Stimulated activated CD4-positive, alpha-beta T cell treated with anti-CD3 and anti-CD28 coated beads, Interleukin-12 subunit alpha, Interleukin-12 subunit beta, amount 100 ng/mL, for 4 hours (primary cell): ENCODE measurements at places on chromosomes 7 and 10.

DNA sequence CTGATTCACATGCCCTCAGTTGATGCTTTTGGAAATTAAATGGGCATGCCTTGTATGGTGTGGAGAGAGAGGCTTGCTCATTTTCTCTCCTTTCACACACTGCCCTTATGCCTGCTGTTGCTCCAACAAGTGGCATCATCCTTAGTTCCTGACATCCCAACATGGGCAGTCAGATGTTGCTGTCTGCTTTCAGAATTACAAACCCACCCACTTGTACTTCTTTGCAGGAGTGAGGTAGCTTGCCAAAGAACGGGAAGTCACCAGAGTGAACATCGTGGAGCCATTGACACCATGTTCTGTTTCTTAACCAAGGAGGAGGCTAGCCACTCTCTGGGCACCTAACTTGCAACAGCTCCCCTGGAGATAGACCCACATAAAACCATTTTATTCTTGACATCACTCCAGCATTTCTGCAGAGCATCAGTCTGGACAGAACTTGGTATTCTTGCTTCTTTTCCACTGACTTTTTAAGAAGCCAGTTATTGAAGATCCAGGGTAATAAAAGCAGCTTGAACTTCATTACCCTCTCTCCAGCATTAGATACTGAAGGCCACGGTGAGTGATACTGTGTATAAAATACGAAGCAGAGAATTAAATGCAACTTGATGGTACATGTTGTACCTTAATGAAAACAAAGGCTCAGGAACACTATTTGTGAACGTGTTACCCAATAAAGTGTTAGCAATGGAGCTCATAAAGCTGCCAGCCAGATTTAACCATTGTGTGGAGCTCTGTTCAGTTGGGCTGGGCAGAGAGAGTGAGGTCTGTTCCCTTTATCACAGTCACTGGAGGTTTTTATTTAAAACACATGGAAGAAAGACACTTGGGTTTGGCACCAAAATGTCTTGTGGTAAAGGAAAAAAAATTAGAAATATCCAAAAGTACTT is 195.8 kb upstream of the HABP2 start:
- no peak for DNase-seq

GRCh38 chr10:70982443-70982842 is 94.1 kb upstream of the PCBD1 start:
- no peak for DNase-seq

GRCh38 chr7:22346383-22347107 is 10.4 kb downstream of the RAPGEF5 start:
- DNase-seq = no peak

GRCh38 chr10:88271761-88272543 is 311.2 kb downstream of the RNLS start:
- no peak for DNase-seq

GRCh38 chr7:132407764-132408163 is 168.5 kb downstream of the PLXNA4 start:
- no peak for DNase-seq

- DNase-seq = peak; percentile 53
These were observed 899 bp downstream of the PUS7 start for GRCh38 chr7:105521027-105521716.

- DNase-seq = no peak
These were observed 729.9 kb downstream of the ZWINT start for GRCh38 chr10:55631071-55631654.

GRCh38 chr10:27664461-27664860 is 81.2 kb downstream of the MKX start:
- DNase-seq = no peak

DNA sequence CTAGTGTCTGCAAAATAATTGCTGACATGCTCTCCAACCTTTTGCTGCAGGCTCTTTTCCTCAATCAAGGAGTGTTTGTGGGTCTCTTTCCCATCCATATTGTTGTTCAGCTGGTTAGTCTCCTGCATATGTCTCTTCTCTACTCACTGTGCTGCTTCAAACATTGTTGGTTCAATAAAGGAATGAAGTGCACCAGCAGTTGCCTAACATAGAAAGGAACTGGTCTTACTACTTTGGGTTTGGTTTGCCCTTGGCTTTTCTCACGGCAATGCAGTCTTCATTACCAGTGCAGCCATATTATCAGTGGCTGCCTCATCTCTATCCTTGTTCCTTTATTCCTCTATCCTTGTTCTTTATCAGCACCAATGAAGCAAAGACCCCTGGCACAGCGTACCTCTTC is 169.7 kb upstream of the TPK1 start:
- DNase-seq = no peak

- DNase-seq = no peak
These were observed 28.4 kb downstream of the BBS9 start for GRCh38 chr7:33157781-33158180.

DNA sequence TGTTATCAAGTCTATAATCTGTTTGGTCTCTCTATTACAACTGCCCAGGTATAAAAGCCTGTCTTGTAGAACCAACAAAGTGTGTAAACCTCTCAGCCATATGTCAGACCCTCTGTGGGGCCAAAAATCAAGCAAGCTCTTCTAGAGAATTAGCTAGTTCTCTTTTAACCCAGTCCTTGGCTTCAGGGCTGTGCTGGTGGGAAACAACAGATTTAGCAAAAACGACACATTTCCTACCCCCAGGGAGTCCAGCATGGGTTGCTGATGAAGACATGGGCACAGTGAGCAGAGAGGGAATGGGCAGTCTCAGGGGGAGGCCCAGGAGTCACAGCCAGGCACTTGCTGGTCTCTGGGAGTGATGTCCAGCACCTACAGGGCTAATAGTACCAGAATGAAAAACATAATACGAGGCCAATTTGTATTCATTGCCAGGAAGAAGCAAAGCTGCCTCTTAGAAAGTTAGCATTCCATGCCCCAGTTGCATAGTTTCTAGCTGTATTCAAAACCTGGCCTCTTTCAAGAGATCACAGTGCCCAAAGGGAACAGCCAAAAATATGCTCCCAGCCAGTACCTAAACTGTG is 80.1 kb downstream of the FRMD4A start:
- no peak for DNase-seq

DNA sequence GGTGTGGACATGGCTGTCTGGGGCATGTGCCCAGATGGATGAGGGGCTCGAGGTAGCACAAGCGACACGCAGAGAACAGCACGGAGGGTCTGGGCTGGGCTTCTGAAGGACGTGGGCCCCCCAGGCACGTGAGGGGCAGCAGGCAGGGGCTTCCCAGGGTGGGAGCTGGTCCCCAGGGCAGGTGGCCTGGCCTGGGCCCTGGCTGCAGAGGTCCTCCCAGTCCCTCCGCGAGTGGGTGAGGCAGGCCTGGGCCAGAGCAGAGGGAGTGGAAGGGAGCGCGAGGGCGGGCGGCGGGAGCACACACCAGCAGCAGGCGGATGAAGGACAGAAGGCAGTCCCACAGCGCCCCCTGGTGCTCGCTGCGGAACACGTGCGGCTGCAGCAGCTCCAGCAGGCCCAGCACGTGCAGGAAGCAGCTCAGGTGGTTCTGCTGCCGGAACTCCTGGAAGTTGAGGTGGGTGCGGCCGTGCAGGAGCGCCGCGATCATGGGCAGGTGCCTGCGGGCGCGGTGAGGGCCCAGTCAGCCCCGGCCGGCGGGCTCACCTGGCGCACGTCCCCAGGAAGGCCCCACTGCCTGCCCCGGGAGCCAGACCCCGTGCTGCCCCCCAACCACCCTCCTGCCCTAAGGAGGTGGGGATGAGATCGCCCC is 14.7 kb upstream of the MICALL2 start:
- peak; percentile 88 for DNase-seq

DNA sequence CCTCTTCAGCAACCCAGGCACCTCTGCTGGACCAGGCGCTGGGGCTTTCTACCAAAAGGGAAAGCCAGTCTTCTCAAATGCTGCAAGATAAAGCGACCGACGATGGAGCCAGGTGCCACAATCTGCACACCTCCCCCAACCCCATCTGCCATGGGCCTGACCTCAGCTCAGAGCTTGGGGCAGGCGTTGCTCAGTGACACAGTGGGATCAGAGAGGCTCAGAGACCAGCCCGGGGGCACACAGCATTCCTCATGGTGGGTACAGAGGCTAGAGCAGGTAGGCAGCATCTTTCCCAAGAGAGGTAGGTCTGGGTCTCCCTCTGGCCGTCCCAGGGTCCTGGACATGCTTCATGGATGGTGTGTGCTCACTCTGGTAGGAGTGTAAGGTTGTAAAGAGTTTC is 56.3 kb downstream of the ZMIZ1 start:
- DNase-seq = no peak

DNA sequence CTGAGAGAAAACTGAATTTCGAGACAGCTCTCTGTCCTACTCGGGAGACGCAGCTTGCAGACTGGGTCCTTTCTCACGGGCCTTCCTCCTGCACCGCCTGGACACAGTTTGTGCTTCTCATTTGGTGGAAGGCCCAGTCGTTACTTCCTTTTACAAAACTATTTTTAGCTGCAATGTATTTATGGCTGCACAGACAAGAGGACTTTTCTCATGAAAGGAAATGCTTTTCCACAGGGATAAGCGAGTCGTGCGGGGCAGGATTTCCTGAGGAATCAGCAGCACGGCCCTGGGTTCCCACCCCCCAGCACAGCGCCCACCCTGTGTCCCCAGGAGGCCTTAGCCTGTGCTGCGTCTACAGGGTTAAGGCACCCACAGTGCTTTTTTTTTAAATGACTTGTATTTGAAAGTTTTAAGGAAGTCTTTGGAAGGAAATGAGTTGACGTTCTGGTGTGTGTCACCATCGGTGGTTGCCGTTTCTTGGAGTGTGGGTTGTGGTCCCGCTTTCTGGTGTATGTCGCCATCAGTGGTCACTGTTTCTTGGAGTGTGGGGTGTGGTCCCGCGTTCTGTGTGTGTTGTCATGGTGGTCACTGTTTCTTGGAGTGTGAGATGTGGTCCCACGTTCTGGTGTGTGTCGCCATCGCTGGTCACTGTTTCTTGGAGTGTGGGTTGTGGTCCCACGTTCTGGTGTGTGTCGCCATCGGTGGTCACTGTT is 50.9 kb downstream of the INPP5A start:
- DNase-seq = no peak

GRCh38 chr7:75669579-75669978 is 69.2 kb downstream of the HIP1 start:
- DNase-seq = no peak

DNA sequence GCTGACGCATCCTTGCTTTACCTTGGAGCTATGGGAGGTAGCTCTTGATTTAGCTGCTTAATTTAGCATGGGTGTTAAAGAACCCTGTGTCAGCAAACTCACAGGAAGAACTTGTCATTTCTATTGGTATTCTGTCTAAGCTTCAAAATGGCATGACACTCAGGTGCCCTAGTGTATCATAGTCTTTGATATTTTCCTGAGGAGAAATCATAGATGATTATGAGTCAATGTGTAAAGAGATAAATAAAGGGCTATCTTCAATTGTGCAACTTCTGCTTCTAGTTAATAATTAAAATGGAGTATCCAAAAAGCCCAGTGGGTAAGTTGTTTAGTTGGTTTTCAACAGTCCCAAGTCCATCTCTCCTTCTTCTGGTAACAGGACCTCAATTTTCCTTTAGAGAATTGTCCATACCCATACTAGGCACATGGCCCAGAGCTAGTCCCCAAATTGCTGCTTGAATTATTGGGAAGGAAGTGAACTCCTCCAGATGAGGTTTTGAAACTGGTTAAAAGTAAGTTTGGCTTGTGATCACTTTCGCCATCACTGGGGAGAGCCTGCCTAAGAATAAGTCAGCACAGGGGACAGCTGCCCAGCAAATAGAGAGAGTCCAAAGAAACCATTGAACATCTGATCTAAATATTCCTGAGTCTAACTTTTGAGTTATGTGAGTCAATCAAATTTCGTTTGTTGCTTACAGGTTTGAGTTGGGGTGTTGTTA is 169.0 kb upstream of the PHYHIPL start:
- DNase-seq = no peak
